Hypothalamus (tissue), 51 donors: ENCODE measurements at places on chromosomes 4 and X.
A peak's percentile ranks its signal among the peaks of the same experiment; 100 is the strongest.

- no peak for DNase-seq
These were observed 1793.7 kb upstream of the TENM3 start for GRCh38 chr4:180449395-180449956.

GRCh38 chrX:48467281-48467761, 2.7 kb downstream of the SLC38A5 start:
- no peak for DNase-seq

DNA sequence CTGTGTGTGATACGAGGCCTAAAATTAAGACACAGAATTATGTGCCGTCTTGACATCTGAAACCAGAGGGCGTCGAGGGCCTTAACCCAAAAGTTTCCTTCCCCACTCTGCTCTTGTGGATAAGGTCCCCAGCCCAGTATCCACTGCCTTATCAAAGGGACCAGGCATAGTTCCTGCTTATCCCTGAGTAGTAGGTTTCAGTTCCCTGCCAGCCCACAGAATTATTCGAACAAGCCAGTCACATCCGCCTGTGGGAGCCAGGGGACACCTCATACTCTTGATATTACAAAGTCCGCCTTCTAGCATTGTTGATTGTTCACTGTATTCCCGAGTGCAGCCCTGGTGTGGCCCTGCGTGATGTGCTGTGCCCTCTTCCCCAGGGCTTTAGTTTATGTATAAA, 5.4 kb upstream of the MMRN1 start:
- DNase-seq, result no peak

DNA sequence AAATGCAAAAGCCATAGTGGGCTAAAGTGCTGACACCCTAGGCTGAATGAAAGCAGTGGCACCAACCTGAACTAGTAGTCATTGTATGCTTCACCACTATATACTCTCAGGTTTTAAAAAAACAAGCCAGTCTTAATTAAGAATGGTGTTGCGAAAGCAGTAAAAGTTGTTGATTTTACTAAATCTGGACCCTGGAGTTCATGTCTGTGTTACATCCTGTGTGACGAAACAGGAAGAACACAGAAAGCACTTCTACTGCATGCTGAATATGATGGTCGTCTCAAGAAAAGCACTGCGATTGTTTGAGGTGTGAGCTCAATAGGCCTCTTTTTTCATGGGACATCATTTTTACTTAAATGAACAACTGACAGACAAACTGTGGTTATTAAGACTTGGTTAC, 24.2 kb upstream of the GDPD2 start:
- DNase-seq, result no peak

DNA sequence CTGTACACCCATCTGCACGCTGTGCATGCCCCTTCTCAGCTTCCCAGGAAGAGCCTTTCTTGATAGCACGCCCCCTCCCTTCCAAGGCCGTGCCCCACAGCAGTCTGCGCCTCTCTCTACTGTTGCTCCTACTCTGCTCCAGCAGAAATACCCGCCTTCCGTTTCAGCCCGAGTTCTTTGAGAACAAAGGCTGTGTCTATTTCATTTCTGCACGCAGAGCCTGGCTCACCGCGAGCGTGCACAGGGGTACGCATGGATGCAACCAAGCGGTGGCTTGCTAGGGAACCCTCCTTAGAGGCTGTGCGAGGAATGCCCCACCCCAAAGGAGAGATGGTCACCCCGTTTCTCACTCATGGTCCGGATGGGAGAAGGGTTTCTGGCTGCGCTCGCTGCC, 485 bp downstream of the AADAT start:
- peak; percentile 45 for DNase-seq

- no peak for DNase-seq
These were observed 40.9 kb downstream of the COX18 start for GRCh38 chr4:73028621-73029020.

DNA sequence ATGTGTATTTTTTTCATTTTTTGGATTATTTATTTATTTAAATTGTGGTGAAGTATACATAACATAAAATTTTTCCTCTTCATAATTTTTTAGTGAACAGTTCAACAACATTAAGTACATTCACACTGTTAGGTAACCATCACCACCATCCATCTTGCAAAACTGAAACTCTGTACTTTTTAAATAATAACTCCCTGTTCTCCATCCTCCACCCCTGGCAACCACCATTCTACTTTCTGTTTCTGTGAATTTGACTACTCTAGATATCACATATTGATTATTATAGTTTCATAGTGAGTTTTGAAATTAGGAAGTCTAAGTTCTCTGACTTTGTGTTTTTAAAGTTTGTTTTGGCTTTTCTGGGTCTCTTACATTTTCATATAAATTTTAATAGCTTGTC, 89.3 kb upstream of the STX18 start:
- no peak for DNase-seq

DNA sequence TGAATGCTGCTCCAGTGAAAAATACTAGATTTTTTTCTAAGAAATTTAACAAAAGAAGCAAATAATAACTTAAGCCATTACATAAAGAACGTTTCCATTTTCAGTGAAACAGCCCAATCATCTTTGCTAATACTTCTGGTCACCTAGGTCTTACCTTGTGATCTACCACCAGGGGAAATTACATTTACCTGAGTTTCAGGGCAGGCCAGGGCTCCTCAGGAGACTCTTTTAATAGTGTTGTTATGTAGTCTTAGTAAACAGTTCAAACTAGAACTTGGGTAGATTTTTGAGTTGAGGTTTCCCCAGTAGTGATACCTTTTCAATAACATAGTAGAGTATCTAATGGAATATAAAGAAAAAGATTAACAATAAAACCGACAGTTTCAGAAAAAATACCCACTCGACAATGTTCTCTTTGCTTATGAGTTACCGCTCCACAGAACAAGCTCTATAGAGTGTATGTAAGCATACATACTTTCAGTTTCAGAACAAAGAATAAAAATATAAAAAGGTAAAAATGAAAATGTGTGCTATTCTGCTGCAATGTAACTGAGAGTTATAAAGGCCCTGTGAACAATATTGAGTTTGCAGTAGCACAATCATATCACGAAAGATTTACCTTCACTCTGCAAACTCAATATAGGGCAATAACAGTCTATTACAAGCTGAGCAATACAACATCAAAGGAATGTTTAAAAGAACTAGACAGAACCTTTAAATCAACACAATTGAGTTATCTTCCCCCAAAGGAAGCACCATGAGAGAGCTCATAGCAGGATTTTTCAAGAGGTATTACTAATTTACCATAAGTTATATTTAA, 165.8 kb downstream of the ATOH1 start:
- DNase-seq, result no peak

DNA sequence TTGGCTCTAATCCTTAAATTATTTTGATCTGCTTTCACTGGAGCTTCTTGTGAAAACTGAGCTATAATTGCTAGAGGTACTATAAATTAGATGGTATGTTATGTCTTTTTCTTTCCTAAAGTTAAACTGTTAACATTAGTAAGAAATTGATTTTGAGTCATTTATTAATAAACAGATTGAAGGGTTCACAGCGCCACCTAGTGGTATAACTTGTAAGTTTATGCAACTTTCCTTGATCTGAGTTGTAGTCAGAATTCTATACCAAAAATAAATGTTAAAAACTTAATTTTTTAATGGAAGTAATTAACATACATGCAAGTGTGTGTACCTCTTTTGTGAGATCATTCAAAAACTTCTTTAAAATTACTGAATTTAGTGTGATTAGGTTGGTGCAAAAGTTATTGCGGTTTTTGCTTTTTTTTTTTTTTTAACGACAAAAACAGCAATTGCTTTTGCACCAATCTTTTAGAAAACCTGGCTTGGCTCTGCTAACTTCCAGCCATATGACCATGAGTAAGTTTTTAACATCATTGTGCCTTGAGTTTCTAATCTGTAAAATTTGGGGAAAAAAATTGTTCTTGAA, 151.5 kb downstream of the CENPC start:
- no peak for DNase-seq

DNA sequence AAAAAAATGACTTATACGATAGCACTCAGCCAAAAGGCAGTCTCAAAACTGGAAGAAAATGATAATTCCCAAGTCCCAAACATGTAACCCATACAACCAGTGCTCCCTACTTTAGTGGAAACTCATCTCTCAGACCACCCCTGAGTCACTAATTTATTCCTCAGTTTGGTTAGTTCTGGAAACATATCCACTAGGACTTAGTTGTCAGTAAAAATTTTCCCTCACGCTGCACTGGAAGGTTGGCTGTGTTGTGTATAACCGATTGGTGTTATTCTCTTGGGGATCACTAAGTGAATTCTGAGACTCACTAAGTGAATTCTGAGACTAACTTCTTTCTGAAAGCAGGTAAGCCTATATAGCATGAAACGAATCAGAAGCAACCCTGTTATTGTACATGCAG, 48.5 kb upstream of the GAB1 start:
- no peak for DNase-seq

DNA sequence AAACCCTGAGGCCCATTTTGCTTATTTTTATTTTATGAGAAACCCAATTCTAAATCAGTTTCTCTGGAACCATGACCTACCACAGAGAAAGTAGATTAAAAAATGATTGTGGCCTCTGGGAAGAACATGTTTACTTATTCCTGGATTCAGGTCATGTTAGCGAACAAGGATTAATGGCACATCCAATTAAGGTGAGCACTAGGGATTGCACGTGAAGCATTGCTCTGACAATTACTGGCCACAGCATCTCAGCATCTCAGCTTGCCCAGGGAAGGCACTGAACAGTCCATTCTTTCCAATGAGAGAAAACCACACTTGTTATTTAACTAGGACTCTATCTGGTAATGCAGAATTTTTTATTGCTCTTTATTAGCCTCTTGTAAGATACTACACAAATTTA, 119.8 kb downstream of the ZNF330 start:
- DNase-seq, result no peak

DNA sequence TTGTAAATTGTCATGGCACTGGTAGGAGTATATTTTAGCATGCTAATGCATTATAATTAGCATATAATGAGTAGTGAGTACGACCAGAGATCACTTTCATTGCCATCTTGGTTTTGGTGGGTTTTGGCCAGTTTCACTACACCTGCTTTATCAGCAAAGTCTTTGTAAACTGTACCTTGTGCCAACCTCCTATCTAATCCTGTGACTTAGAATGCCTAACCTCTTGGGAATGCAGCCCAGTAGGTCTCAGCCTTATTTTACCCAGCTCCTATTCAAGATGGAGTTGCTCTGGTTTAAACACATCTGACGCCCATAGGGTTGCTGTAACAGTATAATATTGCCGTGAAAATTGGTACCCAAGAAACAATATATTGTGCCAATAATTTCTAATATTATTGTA, 159.4 kb downstream of the MAGEB5 start:
- DNase-seq, result no peak

DNA sequence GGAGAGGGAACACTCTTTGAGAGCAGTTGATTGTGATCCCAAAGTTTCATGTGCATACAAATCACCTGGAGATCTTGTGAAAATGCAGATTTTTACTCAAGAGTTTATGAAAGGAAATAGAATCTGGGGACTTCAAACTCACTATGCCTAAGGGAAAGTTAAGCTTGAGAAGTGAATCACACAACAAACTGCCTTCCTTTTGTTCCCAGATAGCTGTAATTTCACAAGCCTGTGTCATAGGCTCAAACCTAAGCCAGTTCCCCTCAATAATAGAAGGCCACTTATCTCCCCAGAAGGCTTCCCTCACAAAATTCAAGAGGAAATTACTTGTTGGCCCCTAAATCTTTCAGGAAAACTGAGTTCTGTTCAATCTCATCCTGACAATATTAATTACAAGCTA, 132.8 kb upstream of the MAGEB16 start:
- no peak for DNase-seq

DNA sequence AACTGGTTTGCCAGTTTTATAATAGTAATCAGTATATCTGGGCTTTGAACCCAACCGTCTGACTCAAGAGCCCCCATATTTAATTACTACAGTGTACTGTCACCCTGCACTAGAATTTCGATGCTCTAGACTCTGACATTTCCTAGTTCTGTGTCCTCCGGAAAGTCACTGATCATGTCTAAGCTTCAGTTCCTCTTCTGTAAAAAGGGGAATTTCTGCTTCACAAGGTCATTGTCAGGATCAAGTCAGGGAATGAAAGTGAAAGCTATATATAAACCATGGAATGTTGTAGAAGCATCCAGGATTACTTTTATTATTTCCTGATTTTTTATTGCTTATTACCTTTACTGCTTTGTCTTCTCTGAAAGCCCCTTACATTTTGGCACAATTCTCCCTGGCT, 4.0 kb upstream of the KCNIP4 start:
- no peak for DNase-seq

- DNase-seq, result no peak
These were observed 151.7 kb upstream of the RPS6KA6 start for GRCh38 chrX:84339507-84340364.

DNA sequence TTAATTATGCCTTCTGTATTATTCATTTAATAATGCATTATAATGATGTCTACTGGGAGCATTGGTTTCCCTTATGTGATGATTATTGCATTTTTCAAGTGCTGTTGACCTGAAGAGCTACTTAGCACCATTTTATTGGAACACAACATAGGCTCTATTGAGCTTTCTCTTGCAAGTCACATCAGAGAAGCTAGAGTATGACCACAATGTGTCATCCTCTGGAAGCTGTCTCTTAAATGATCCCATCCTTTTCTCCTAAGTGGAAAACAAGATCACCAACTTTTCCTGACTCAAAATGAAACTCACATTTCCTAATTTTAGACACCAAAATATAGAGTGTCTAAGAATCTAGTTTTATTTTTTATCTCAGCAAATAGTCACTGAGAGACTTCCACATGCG, 1451.9 kb downstream of the PCDH7 start:
- no peak for DNase-seq

DNA sequence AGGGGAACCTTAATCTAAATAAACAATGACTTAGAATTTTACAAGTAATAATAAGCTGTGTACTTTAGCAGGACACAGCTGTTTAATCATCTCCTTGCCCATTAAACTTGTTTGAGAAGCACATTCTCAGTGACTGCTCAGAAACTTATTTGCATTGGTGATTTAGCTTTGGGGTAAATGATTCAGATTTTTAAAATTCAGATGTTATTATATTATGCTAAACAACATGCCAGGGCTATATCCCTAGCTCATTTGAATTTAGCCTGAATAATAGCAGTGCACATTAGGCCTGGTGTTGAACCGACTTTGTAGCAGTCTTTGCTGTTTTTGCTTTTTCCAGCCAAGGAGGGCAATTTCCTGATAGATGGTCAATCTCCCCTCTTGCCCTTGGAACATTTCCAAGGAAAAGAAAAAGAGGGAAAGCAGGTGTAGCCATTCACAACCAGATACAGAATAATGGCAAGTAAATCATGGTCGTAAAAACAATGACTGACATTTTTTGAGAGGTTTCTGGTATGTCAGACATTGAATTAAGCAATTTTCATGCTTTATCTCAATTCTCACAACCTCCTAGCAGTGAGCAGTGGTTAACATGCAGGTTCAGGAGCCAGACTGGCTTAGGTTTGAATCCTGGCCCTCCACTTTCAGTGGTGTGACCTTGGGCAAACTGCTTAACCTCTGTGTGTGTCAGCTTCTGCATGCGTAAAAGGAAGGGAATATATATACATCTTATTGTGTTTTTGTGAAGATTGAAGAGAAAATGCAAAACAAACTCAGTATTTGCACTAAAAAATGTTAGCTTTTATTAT, 16.8 kb downstream of the ARHGEF38 start:
- DNase-seq, result no peak
